ENCODE measurements at places on chromosomes 13 and 19. TPM values are rescaled to one million over a fixed set of nuclear protein-coding genes. Genes with fewer than 3 reads are reported as not detected.
A peak's percentile ranks its signal among the peaks of the same experiment; 100 is the strongest.

DNA sequence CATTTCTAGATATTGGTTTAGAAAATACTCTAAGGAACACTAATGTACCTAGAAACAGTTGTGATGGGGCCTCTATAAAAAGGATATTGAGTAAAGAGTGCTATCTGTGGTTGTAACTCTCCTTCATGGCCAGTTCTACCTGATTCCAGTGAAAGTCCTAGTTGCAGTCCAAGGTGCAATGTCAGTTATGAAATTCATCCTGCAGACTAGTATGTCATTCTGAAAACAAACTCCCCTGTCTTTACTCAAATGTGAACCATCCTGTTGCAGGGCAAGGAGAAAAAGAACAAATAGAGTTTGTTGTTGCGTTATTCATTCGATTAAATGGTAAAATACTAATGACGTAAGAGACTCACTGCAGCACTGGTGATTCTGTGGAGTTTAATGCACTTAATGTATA is 18.3 kb upstream of the N4BP2L1 start:
- H3K4me1 ChIP-seq = no peaks in the 10 kb centered on the region
- no peak overlapping the region for H3K27ac ChIP-seq
- H3K27me3 ChIP-seq = no peaks in the 10 kb centered on the region
- no peaks in the 10 kb centered on the region for H3K36me3 ChIP-seq

- H3K27me3 ChIP-seq = peaks cover 22% of the 10 kb centered on the region
- no peaks in the 10 kb centered on the region for H3K36me3 ChIP-seq
- H3K4me1 ChIP-seq = no peaks in the 10 kb centered on the region
Observed at GRCh38 chr19:41089959-41090358, 1.7 kb downstream of the CYP2A13 start.

- no peak overlapping the region for H3K4me3 ChIP-seq
- H3K36me3 ChIP-seq = no peaks in the 10 kb centered on the region
- no peak for DNase-seq
- H3K4me1 ChIP-seq = no peaks in the 10 kb centered on the region
- H3K27me3 ChIP-seq = no peaks in the 10 kb centered on the region
Observed at GRCh38 chr13:98252931-98253470, 75.9 kb upstream of the RNF113B start.

DNA sequence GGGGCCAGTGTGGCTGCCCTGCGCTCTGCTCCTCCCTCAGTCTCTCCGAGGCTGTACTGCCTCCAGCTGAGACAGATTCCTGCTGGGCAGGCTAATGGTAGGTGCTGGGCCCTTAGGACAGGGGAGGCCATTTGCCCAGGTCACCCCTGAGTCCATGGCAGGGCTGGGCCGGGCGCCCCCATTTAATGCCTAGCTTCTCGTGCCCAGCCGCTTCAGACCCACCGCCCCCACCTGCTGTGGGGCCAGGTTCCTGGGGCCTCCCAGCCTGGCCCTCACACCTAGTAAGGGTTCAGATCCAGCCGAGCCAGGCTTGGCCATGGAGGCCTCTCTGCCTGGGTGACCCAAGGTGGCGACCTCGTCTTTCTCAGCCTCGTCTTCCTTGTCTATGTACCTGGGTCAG is 17.8 kb downstream of the PIAS4 start:
- H3K4me3 ChIP-seq = no peak overlapping the region
- no peaks in the 10 kb centered on the region for H3K27me3 ChIP-seq
- H3K36me3 ChIP-seq = 0 out of 2 replicates have a peak, but pooled peaks cover 7% of the 10 kb centered on the region
- H3K27ac ChIP-seq = no peak overlapping the region

- H3K27ac ChIP-seq = no peak overlapping the region
- no peak overlapping the region for H3K4me3 ChIP-seq
- H3K36me3 ChIP-seq = peaks cover 8% of the 10 kb centered on the region
- no peaks in the 10 kb centered on the region for H3K27me3 ChIP-seq
- DNase-seq = no peak
- H3K4me1 ChIP-seq = no peaks in the 10 kb centered on the region
Observed at GRCh38 chr19:10981252-10981895, 20.5 kb downstream of the SMARCA4 start.

GRCh38 chr13:29140277-29140676 is 320.1 kb downstream of the MTUS2 start:
- H3K27me3 ChIP-seq = no peaks in the 10 kb centered on the region
- H3K4me3 ChIP-seq = no peak overlapping the region
- no peak overlapping the region for H3K27ac ChIP-seq
- DNase-seq = no peak

The ETV2 gene
- 0.88 TPM for total RNA-seq

The MBD3L3 gene
- not detected for total RNA-seq

The ZNF14 gene
- total RNA-seq = 6.8 TPM

The ZNF626 gene
- total RNA-seq = 28.4 TPM

The CYP4F2 gene
- total RNA-seq = not detected

The COMP gene
- total RNA-seq = 0.25 TPM

The UBL5 gene
- 416 TPM for total RNA-seq

The N4BP2L1 gene
- total RNA-seq = 3.7 TPM

The C19orf44 gene
- total RNA-seq = 4.2 TPM

The KIR2DL3 gene
- not detected for total RNA-seq

GRCh38 chr13:25732111-25732865 is 319.5 kb downstream of the SHISA2 start:
- no peak overlapping the region for H3K27ac ChIP-seq
- DNase-seq = no peak
- no peaks in the 10 kb centered on the region for H3K27me3 ChIP-seq
- H3K36me3 ChIP-seq = no peaks in the 10 kb centered on the region
- no peak overlapping the region for H3K4me3 ChIP-seq

The PDX1 gene
- not detected for total RNA-seq

The RFX2 gene
- 4.8 TPM for total RNA-seq

DNA sequence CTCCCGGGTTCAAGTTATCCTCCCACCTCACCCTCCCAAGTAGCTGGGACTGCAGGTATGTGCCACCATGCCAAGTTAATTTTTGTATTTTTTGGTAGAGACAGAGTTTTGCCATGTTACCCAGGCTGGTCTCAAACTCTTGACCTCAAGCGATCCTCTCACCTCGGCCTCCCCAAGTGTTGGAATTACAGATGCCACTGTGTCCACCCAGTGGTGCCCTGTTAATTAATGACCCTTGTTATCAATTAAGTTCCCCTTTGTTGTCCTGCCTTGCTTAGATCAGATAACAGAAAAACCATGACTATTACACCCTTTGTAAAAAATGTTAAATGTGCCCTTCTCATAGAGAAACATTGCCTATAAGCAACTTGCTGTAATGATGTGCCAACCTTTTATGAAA is 34.4 kb upstream of the IGFL1 start:
- H3K4me1 ChIP-seq = no peaks in the 10 kb centered on the region
- no peaks in the 10 kb centered on the region for H3K27me3 ChIP-seq
- H3K27ac ChIP-seq = no peak overlapping the region
- no peak for DNase-seq

DNA sequence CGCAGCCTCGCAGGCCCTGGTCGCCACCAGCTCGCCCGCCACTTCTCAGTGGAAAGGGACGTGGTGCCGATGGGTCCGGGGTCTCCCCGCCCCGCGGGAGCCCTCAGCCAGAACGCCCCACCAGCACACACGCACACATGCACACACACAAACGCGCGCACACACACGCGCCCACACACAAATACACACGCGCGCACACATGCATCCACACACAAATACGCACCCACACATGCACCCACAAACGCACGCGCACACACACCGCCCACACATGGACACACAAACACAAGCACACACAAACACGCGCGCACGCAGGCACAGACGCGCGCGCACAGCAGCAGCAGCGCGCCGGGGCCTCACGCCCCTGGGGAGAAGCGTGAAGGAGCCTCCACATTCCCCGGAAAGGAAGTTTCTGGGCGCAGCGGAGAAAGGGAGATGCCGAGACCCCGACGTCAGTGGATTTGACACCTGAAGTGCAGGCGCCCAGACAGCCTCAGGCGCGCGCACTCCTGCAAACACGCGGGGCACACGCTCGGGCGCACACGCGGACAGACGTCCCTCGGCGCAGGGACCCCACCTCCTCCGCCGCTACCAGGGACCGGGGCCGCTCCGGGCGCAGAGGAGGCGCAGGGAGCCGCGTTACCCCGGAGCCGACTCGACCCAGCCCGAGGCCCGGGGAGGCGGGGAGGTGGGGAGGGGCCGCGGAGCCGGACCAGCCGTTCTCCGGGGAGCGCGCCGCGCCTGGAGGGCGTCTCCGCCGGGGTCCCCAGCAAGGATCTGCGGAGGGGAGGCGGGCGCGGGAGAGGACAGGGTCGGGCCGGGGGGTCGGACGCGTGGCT is 622 bp downstream of the RASA3 start:
- peaks cover 21% of the 10 kb centered on the region for H3K4me1 ChIP-seq
- peaks cover 9% of the 10 kb centered on the region for H3K27me3 ChIP-seq
- no peak for DNase-seq
- no peaks in the 10 kb centered on the region for H3K36me3 ChIP-seq
- H3K27ac ChIP-seq = no peak overlapping the region

- no peaks in the 10 kb centered on the region for H3K27me3 ChIP-seq
- peaks cover 1% of the 10 kb centered on the region for H3K4me1 ChIP-seq
- no peak overlapping the region for H3K4me3 ChIP-seq
- DNase-seq = no peak
Observed at GRCh38 chr13:48155848-48156247, 60.9 kb upstream of the MED4 start.

GRCh38 chr13:93412676-93413075 is 186.1 kb downstream of the GPC6 start:
- no peak for DNase-seq
- H3K4me3 ChIP-seq = no peak overlapping the region
- no peak overlapping the region for H3K27ac ChIP-seq
- H3K4me1 ChIP-seq = no peaks in the 10 kb centered on the region
- no peaks in the 10 kb centered on the region for H3K27me3 ChIP-seq

DNA sequence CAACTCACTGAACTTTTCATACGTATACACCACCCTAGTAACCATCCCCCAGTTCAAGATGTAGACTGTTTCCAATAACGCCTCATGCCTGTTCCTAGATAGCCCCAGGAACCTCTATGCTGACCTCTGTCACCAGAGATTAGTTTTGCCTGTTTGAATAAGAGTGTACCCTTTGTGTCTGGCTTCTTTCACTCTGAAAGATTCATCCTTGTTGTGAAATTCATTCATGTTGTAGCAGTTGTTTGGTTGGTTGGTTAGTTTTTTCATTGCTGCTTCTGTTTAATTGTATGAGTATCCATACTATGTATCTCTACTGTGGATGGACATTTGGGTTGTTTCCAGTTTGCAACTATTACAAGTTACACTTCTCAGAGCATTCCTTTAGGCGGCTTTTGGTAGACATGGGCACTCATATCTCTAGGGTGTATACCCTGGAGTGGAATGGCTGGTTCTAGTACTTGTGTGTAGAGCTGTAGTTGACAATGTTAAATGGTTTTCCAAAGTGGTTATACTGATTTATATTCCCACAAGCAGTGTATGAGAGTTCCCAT is 1.6 kb downstream of the RNASEH2B start:
- H3K4me3 ChIP-seq = 0 out of 2 replicates have a peak overlapping the region, but pooled peaks have one; percentile 48
- peaks cover 6% of the 10 kb centered on the region for H3K4me1 ChIP-seq
- H3K27ac ChIP-seq = no peak overlapping the region

GRCh38 chr19:30703645-30704044 is 331.5 kb downstream of the ZNF536 start:
- no peaks in the 10 kb centered on the region for H3K36me3 ChIP-seq
- no peak for DNase-seq
- H3K27ac ChIP-seq = no peak overlapping the region
- no peaks in the 10 kb centered on the region for H3K27me3 ChIP-seq

- H3K27ac ChIP-seq = no peak overlapping the region
- DNase-seq = no peak
- no peaks in the 10 kb centered on the region for H3K4me1 ChIP-seq
- H3K36me3 ChIP-seq = peaks cover 14% of the 10 kb centered on the region
- H3K27me3 ChIP-seq = no peaks in the 10 kb centered on the region
Observed at GRCh38 chr19:14127176-14127575, 9.2 kb downstream of the ASF1B start.

GRCh38 chr13:45335397-45336024 is 5.5 kb downstream of the TPT1 start:
- no peak for DNase-seq
- no peak overlapping the region for H3K27ac ChIP-seq
- H3K4me1 ChIP-seq = peaks cover 6% of the 10 kb centered on the region
- peaks cover 51% of the 10 kb centered on the region for H3K36me3 ChIP-seq
- H3K4me3 ChIP-seq = no peak overlapping the region

The VSTM1 gene
- 0.65 TPM for total RNA-seq

- no peaks in the 10 kb centered on the region for H3K36me3 ChIP-seq
- no peak overlapping the region for H3K4me3 ChIP-seq
- DNase-seq = no peak
- H3K27ac ChIP-seq = no peak overlapping the region
Observed at GRCh38 chr13:30690282-30691188, 44.8 kb upstream of the ALOX5AP start.

DNA sequence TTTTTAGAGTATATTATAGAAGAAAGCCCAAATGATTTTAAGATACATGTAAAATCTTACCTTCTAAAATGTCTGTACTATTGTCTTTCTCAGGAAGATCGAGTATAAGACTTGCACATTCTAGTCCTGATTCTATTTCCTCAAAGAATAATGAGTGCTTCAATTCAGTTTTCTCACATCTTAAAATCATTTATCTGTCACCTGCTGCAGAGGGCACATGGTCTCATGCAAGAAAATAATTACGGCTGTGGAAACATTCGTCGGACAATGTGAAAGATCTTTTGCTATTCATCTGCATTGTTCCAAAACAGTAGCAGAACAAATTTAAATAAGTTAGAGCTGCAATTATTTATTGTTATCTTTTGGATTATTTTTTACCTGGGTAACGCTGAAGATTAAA is 1403.5 kb downstream of the PCDH9 start:
- H3K27ac ChIP-seq = no peak overlapping the region
- H3K27me3 ChIP-seq = no peaks in the 10 kb centered on the region
- DNase-seq = no peak

GRCh38 chr19:20182222-20182785 is 15.3 kb downstream of the ZNF486 start:
- H3K27me3 ChIP-seq = no peaks in the 10 kb centered on the region
- DNase-seq = no peak
- H3K4me3 ChIP-seq = no peak overlapping the region
- H3K36me3 ChIP-seq = no peaks in the 10 kb centered on the region
- H3K4me1 ChIP-seq = no peaks in the 10 kb centered on the region
- H3K27ac ChIP-seq = no peak overlapping the region

GRCh38 chr13:47955836-47956235 is 45.2 kb downstream of the SUCLA2 start:
- H3K36me3 ChIP-seq = peaks cover 3% of the 10 kb centered on the region
- H3K27ac ChIP-seq = no peak overlapping the region
- no peak overlapping the region for H3K4me3 ChIP-seq
- DNase-seq = no peak
- no peaks in the 10 kb centered on the region for H3K27me3 ChIP-seq
- no peaks in the 10 kb centered on the region for H3K4me1 ChIP-seq

Data from H1 (cell line).